ENCODE measurements at places on chromosomes 3 and 15. TPM values are rescaled to one million over a fixed set of nuclear protein-coding genes. Genes with fewer than 3 reads are reported as not detected.

- DNase-seq, result peak; percentile 80
Observed at GRCh38 chr15:45134682-45135604, 5.1 kb downstream of the DUOX1 start.

DNA sequence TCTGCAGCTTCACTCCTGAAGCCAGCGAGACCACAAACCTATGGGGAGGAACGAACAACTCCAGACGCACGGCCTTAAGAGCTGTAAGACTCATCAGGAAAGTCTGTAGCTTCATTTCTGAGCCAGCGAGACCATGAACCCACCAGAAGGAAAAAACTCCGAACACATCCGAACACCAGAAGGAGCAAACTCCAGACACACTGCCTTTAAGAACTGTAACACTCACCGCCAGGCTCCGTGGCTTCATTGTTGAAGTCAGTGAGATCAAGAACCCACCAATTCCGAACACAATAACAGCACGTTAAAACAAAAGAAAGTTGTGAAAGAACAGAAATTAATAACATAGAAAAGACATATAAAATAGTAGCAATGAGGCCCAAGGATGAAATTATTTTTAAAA, 300.5 kb upstream of the MDFIC2 start:
- DNase-seq, result no peak

DNA sequence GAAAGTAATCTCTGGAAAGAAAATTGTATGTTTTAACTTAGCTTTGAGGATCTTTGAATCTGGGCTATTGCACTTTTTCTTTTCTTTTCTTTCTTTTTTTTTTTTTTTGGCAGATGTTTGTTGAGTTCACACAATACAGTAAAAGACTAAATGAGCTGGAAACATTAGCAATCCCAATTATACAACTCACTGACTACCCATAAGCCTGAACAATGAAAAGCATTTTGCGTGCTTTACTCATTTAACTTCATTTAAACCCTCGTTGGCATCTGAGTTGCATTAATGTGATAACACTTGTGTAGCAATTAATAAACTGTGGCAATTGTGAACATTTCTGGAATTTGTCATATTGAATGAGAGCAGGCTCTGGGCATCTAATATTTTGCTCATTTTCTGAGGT, 269.4 kb upstream of the RBMS3 start:
- no peak for DNase-seq

DNA sequence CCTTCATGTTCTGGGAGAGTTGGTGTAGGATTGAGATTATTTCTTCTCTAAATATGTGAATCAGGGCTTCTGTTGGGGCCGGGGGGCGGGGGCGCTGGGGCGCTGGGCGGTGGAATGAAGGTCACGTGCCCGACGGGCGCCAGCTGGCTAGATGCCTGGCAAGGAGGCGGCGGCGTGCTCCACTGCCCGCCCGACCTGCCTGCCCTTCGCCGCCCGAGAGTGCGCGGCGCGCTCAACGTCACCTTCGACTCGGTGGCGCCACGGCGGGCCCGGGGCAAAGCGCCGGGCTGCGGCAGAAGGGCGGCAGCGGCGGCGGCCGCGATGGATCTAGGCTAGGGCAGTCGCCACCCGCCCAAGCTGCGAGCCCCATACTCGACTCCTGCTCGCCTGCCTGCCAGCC, 47.0 kb upstream of the LHFPL4 start:
- DNase-seq, result peak; percentile 34

The THSD4 gene
- 3.9 TPM for total RNA-seq

DNA sequence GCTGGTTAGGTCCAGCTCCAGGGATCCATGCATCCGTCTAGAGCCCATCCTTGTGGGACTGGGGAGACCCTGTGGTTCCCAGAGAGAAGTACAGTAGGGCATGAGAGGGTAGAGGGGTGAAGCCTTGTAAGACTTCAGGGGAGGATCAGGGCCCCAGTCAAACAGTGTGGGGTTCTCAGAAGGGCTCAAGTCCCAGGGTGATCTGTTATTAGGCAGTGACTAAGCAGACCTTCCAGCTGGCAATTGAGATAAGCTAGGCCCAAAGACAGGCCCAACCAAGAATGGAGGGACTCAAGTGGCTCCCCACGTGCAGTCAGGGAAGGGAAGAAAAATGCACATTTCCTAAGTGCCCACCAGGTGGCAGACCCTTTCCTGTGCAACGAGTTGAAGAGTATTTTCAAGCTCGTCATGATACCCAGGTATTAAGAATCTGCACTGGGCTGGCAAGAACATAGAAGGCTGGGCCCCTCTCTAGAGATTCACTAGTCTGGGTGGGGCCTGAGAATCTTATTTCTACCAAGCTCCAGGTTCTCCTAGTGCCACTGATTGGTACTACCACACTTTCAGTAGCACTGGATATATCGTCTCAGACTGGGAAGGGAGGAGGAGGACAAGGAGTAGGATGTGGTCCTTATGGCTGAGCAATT, 240.8 kb downstream of the NR1D2 start:
- DNase-seq, result peak; percentile 52

The ARL6IP5 gene
- total RNA-seq, result 19.0 TPM

The CCDC9B gene
- total RNA-seq, result 0.18 TPM

DNA sequence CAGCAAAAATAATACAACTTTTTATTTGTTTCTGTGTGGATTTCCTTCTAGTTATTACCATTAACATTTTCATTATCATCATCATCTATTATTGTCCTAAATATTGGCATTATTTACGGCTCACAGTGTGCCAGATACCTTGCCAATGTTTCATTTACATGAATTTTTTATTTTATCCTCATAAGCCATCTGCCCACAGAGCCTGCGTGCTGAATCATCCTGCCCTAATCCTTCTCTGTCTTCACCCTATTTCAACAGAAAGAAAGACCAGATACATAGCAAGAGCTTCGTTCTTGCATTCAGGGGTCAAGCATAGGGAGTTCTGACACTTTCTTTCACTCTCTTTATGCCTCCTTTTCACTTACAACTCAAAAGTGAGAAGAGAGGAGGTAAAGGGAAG, 82.0 kb downstream of the KCNMB2 start:
- no peak for DNase-seq

DNA sequence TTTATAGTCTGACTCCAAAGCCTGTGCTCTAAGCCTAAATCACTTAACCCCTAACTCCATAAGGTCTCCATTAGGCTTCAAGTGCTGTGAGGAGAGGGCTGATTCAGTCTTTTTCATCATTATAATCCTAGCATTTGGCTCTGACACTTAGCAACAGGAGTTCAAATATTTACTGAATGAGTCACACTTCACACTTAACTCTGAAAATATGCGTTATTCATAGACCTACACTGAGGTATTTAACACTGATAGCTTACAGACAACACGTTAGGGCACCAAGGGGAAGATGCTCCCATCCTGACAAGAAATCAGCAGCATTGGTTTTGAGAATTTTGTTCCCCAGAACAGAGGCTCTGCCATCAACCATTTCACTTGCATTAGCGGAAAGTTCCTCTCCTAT, 53.5 kb downstream of the MSL2 start:
- peak; percentile 18 for DNase-seq

The MEX3B gene
- total RNA-seq, result 14.3 TPM

All from H7 (cell line).